ENCODE measurements at places on chromosomes 7 and 10.
A peak's percentile ranks its signal among the peaks of the same experiment; 100 is the strongest.

GRCh38 chr10:50600286-50600685, 23.5 kb downstream of the SGMS1 start:
- DNase-seq, result no peak

DNA sequence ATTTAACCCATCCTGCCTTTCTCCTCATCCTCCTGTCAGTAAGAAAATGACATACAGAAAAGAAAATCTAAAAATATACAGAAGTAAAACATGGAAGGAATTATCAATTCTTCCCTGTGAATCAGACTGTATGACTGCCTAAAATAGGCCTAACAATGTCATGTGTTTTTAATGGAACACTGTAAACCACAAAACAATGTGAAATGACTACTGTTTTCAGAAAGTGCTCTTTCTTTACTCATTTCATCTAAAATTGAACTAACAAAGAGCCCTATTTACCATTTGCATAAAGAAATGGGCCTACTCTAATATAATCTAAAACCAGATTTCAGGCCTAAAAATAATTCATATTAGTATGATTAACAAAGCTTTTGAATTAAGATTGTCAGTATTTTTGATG, 35.7 kb downstream of the SEMA3E start:
- no peak for DNase-seq

DNA sequence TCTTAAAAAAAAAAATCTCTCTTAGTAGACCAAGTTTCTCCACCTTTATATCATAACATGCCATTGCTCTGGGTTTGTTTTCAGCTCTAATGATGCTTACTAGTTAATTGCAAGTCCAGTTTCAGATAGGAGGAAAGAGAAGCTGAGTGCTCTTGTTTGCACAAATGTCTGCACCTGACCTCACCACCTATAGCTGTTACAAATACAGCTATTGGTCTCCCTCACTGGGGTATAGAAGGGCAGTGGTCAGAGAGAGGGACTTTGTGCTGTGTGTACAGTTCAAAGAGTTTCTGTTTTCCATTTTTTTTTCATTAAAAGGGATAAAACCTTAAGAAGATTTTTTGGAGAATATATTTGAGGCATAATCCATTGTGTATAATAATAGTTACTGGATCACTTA, 52.7 kb downstream of the TAS2R16 start:
- DNase-seq, result no peak

DNA sequence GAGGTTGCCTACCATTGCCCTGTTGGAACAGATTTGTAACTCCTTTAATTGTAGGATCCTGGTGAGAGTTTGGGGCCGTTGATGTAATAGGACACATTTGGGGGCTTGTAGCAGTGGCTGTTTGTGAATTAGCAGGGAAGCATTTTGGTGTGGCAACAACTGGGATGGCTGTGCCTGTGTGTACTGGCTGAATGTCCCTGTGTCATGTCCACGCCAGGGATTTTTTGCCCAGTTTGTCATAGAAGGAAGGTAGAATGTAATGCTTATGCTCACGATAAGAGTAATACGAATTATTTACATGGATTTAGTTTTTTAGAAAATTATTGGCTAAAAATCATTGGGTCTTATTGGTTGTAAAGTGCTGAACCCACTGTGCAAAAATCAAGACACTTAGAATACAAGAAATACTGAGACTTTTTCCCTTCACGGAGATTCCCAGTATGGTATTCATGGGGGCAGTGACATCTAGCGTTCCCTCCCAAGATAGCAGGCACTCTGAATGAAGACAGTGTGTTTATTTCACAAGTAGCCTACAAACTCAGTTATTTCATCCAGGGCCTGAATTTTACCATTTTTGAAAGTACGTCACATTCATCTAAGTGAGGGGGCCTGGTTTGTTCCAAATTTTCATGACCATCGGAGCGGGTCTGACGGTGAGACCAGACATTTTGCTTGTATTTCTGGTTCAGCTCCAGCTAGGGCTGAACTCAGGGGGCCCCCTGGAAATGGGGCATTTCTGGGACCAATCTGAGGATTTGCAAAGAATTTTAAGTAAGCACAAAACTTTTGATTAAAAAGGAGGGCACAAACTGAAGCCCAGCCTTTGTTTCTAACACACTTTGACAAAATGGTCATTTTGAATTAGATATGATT, 74.7 kb downstream of the CACNB2 start:
- DNase-seq, result peak; percentile 35

DNA sequence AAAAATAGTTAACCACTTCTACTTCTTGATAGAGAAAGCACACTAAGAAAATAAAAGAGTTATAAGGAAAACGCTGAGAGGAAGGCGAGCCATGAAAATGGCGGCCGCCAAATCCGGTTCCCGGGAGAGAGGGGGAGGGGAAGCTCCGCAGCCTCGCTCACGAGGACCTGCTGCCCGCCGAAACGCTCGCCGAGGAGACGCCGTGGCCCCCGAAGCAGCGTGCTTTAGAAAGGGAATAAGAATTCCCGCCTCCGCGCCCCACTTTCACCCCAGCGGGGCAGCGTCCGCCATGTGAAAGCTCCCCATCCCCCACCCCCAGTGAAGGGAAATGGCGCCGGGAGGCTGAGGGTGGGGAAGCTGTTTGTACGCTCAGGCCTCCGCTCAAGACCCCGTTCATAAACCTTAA, 505 bp downstream of the HNRNPA2B1 start:
- DNase-seq, result peak; percentile 52

- no peak for DNase-seq
These were observed 2.3 kb downstream of the CALU start for GRCh38 chr7:128741491-128741890.

- DNase-seq, result no peak
These were observed 38.8 kb downstream of the ABI1 start for GRCh38 chr10:26821699-26822570.

GRCh38 chr10:95300022-95300539, 9.3 kb upstream of the PDLIM1 start:
- no peak for DNase-seq

DNA sequence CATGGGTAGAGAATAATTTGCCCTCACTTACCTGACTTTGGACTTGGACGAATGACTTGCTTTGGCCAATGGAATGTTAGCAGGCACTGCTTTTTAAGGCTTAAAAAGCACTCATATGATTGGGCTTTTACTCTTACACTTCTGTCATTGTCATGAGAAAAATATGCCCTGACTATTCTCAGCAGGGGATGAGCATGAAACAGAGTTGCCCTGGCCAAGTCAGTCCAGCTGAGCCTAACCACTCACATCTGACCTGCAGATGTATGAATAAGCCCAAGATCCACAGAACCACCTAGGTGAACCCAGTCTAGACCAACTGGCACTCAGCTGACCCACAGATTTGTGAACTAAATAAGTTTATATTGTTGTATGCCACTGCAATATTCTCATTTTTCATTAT, 573.5 kb downstream of the TNS3 start:
- no peak for DNase-seq

- DNase-seq, result no peak
These were observed 48.9 kb upstream of the KDM7A start for GRCh38 chr7:140225562-140226249.

DNA sequence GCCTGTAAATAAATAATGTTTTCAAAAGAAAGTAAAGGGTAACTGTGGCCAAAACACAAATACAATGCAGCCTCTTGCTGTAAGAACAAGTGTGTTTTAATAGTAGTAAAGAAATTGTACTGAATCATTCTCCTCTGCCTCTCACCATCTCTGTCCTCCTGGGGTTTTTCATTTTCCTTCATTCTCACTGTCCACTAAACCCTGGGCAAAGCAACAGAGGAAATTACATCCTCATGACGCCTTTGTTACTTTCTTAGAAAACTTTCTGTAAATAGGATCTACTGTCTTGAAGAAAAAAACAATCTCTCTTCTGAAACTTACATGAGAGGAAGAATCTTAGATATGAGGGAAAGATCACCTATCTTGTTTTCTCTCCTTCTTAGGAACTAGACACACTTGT, 54.6 kb downstream of the ASB4 start:
- no peak for DNase-seq

DNA sequence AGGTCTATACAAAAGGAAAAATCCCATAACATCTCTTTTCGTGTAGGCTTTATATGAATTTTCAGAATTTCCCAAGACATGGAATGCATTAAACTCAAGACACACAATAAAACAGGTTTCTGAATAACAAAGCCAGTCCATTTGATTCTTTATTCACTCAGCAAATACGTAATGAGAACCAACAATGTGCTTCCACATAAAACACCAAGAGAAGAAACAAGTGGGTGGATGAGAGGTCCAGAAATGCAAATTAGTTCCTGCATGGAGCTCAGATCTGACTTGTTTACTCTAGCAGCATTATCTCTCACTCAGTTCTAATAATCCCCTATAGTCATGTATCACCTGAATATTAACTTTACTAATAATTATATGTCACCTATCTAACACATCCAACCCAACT, 249.5 kb downstream of the LRRTM3 start:
- no peak for DNase-seq

- no peak for DNase-seq
These were observed 49.5 kb upstream of the CALD1 start for GRCh38 chr7:134729895-134730294.

DNA sequence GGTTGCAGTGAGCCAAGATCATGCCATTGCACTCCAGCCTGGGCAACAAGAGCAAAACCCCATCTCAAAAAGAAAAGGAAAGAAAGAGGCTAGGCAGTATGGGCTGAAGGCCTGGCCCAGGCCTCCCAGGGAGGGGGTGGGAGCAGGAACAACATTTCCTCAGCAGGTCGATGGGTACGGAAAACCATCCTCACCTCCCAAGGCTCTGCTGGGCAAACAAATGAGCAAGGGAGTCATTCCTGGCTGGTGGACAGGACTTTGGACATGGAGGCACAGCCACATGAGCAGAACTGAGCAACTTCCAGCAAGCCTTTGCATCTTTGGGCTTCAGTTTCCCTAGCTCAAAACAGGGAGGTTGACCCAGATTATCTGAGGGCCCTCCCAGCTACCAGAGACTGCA, 13.0 kb downstream of the OGDHL start:
- no peak for DNase-seq

DNA sequence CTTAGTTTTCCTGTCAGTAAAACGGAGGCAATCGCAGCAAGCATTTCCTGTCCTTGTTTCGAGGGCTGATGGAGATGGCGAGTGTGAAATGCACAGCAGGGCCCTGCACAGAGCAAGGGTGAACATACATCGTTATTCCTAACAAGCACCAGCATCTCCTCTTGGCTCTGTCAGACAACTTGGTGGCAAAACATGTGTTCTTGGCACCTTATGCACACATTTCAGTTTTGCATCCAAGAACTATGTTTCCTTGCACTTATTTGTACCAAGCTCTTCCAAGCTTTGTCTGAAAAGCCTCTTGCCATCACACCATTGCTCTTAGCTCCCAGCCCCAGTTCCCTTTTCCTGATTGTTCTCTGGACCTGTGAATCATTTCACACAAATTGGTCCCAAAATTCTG, 132.9 kb upstream of the GRB10 start:
- no peak for DNase-seq

GRCh38 chr7:7895754-7896153, 72.8 kb upstream of the GLCCI1 start:
- no peak for DNase-seq

DNA sequence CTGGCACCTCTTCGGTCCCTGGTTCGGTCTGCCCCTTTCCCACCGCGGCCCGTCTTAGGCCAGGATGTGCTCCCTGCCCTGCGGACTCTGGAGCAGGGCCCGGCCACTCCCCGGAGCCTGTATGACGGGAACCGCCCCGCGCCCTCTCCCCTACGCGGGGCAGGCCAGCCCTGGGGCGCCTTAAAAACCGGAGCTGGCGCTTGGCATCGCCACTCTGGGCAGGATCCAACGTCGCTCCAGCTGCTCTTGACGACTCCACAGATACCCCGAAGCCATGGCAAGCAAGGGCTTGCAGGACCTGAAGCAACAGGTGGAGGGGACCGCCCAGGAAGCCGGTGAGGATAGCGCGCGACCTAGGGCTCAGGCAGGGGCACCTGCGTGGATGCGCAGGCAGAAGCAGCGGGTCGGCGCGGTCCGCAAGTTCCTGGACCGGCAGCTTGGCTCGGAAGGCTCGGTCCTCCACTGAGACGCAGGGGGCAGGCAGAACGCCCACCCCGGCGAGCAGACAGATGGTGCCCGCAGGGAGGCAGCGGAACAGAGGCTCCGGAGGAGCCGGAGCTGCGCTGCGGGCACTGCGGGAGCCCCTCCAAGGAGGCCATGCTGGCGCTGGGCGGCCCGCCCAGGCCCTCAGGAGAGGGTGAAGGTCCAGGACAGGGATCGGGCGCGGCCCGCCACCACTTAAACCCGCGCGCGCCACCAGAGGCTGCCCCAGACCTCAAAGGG, at the start of gene ADIRF:
ADIRF (plus strand) TSS at position 212 of the 723 bp plus-strand sequence; CDS start at position 275, 63 bp downstream.
- DNase-seq, result no peak

DNA sequence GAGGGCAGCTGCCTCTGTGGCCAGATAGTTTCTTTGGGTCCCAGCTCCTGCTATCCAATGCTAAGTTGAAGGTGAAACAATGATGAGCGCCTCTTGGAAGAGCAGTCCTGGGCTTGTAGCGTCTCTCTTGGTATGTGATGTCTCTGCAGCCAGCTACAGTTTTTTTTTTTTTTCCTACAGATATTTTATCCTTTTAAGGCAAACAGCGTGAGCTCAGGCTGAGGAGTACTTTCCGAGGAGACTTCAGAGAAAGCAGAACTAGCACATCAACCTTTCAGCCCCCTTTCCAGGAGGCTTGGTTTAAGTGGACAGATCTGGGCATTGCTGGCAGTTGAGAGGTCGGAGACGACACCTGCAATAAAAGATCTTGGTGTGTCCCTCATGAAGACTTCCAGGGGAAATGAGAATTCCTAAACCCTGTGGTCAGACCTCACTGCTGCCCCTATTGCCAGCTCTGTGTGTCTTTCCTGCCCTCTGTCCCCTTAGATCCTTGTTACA, 9.1 kb downstream of the PRKG1 start:
- DNase-seq, result no peak

DNA sequence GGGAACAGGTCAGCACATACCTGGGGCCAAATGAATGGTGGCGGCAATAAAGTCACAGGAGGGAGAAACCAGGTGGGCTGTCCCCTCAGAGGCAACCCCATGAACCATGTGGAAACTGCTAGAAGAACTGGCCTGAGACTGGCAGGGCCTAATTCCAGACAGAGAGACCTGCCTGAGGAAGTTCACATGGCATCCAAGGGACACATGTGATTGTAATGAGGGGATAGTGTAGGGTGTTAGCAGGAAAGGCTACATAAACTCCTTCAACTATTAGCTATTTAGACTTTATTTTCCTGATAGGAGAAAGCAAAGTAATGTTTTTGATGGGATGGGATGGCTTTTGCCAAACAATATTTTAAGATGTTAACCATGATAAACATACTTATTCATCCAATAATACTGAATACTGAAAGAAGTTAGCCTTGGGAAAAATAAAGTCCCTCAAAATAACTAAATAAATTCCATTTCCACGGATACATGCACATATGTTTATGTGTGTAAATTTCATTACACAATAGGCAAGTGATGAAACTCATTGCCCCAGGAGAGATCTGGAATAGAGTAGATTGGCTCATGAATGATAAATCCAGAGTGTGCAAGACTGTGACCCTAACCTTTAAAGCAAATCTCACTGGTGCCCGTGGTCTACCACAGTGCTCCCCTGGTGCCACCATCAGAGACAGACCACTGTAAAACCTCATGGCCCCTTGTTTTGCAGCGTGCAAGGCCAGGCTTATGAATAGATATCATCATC, 137.0 kb downstream of the NRF1 start:
- no peak for DNase-seq

All from omental fat pad (tissue), 4 donors.